Brain (organoid and tissue), 16 donors: ENCODE measurements at places on chromosomes 7 and 10. TPM values are rescaled to one million over a fixed set of nuclear protein-coding genes. Genes with fewer than 3 reads are reported as not detected.

DNA sequence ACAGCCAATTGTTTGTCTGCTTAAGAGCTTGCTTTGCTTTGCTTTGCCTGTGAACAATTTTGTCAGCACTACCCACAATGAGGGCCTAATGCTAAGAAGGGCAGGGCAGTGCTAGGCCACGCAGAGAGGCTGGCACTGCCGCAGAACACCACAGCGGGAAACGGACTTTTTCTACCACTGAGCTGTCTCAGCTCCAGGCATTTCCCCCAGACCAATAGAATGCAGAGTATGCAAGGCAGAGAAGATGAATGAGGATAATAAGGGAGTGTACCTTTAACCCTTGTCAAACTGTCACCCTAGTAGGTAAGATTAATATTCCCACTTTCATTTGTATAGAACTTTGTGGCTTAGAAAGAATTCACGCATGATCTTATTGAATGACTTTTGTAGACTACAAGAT is 104.5 kb downstream of the SH3PXD2A start:
- DNase-seq: no peak

GRCh38 chr10:23432166-23432565 is 6.7 kb upstream of the OTUD1 start:
- no peak for DNase-seq

COL17A1 gene
- 0.63 TPM for polyA plus RNA-seq

- no peak for DNase-seq
These were observed 122.0 kb upstream of the HABP2 start for GRCh38 chr10:113430634-113431397.

- DNase-seq: no peak
These were observed 197.4 kb downstream of the SEMA3E start for GRCh38 chr7:83451501-83452045.

KLHDC10 gene
- 35.2 TPM for polyA plus RNA-seq

DNA sequence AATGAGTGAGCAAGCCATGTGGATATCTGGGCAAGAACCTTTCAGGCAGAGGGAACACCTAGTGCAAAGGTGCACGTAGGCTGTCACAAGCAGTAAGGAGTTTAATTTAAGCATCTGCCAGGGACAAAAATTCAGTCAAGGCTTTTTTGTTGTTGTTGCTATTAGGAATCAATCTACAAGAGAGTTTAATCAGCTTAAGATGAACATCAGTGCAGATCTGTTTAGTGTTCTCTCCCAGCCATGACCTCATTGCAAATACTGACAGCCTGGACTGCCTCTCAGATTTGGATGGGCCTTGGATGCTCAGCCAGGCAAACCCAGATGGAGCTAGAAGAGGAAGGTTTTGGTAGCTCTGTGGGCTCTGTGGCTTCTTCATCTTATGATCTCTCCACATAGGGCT is 3.3 kb upstream of the GLCCI1 start:
- DNase-seq: no peak
